ENCODE measurements at places on chromosomes 2 and 18.

DNA sequence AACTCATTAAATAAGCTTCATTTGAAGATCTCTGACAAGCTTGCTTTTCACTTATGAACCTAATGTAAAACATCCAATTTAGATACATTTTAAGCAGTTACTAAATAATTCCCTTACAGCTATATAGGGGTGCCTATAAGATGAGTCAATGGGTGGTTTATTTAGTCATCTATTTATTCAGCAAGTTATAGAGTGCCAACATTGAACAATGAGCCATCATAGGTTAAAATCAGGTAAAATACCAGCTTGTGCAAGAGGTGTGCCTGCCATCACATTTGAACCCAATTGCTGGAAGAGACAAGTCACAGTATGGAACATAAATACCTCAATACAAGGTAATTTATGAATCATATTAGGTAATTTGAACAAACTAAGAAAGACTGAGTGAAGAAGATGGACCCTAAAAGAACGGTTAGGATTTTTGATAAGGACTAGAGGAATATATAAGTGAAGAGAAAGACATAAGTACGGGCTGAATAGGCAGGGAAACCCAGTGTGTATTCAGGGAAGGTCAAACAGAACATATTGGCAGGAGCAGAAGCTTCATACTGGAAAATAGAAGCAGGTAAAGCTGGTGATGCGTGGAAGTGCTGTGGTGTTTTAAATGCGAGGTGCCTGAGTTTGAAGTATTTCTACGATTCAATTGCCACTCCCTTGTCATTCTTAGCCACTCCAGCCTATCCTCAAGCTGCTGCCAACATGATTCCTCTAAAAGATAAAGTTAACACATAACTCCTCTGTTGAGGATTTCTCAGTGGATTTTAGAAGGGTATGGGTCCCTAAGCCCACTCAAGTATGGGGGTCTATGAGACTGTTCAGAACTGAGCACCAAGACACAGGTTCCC lies 18.9 kb upstream of the STAT4 start:
- no peak for DNase-seq

DNA sequence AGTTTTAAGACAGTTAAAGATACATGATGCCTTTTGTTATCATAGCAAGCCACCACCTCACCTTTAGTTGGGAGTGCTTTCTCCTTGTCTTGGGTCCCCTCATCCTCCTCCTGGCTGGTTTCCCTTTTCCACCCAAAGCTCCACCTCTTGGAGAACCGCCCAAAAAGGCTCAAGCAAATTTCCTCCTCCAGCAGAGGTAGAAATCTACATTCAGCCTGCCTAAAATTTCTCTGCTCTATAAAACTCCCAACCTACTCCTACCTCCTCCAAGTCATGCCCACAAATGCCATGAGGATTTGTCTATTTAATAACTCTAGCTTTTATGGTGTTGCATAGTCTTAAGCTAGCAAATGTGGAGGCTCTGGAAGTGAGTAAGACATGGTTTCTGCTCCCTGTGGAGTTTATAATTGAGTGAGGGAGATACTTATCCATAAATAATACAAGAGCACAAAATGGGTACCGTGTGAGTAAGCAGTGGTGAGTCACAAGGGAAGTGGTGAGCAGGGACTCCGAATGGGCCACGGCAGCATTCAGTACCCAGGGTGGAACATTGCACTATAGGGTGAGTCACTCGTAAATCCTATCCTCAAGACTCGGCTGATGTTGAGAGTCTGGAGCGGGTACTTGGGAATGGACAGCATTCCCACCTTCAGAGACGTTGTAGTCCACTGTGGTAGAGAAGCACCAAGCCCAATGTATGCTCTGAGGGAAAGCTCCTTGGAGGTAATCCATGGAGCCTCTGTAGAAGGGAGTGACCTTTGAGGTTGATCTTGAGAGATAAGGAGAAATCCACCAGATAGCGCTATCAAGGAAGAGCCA lies 146.3 kb downstream of the RTN4 start:
- no peak for DNase-seq

GRCh38 chr2:30336084-30336483 lies 104.8 kb downstream of the LBH start:
- DNase-seq = no peak

- DNase-seq = no peak
Observed at GRCh38 chr2:40400336-40400953, 51.4 kb downstream of the SLC8A1 start.

- DNase-seq = no peak
Observed at GRCh38 chr18:67608615-67609273, 92.2 kb upstream of the DSEL start.

DNA sequence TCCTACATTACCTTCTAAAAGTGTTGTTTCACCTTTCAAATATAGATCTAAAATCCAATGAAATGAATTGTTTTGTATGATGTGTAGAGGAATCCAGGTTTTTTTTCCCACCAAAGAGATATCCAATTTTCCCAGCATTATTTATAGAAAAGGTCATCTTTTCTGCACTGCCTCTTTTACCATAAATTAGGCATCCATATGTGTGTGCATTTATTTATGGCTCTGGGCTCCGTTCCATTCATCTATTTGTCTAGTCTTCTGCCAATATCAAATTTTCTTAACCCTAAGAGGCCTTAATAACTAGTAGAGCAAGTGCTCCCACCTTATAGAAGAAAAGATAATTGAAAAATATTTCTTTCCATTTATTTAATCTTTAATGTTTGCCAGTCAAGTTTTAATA lies 88.3 kb downstream of the ATAD2B start:
- DNase-seq = no peak

- DNase-seq = no peak
Observed at GRCh38 chr2:146730882-146731281, 1113.9 kb upstream of the ACVR2A start.

Data from anterior cingulate cortex (tissue), 58 donors.